ENCODE measurements at places on chromosomes 7 and 10.

DNA sequence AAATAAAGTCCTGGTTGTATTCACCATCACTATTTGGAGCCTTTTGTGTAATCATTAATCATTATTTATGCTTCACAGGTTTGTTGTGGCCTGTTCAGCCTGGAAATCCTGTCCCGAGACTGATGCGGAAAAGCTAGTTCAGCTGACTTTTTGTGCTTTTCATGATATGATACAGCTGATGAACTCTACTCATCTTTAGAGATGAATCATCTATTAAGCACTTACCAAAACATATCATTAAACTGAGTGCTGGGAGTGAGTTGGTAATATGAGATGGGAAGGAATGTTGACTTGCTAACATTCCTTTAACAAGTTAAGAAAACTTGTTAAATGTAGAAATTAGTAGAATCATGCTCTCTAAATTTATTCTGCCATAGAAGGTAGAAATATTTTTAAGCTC, 53.0 kb downstream of the CROT start:
- no peak for DNase-seq

- no peak for DNase-seq
These were observed 1174.3 kb downstream of the XPNPEP1 start for GRCh38 chr10:108749042-108749441.

DNA sequence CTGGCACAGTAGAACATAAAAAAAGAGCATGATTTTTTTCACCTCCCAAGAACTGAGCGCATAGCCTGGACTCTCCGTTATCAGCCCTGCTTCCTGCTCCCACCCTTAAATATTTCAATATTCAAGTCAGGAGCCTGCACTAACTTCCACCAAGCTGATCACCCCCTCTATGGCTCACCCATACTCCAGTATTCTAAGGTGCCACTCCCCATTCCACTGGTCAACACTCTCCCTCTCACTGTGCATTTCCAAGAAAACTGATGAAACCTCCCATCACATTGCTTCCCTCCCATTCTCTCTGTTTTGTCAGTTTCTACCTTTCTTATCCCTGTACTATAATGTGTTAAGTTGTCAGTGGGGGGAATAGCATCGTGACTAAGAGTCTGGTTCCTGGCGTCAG, 95.0 kb upstream of the C7orf33 start:
- DNase-seq, result no peak

DNA sequence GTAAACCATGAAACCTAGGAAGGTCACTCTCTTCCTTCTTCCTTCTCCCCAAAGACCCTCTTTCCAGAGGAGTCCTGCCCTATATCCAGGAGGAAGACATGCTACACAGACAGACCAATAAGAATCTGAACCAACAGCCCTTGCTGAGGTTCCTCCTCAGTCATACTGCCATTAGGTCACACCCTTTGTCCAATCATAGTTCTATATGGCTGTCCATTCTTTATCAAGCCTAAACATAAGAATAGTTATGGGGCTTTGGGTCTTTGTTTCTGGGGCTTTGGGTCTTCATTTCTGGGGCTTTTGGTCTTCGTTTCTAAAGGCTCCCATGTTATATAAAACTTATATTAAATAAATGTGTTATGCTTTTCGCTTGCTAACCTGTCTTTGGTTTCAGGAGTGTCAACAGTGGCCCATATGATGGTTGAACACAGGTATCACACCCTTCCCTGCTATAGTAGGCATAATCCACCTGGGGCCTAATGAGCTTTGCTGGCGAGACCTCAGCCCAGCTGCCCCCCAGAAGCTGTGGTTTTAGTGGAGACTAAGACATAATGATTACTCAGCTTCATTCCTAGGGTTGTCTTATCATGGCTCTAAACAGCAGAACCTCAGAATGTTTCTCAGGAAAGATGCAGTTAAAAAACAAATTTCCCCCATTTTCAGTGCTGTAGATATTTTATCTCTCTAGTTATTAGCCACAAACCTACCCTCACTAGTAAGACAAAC, 91.6 kb downstream of the ELMO1 start:
- no peak for DNase-seq

GRCh38 chr7:98194672-98195457, 16.4 kb upstream of the BHLHA15 start:
- no peak for DNase-seq

- DNase-seq, result no peak
These were observed 211.9 kb downstream of the ELFN1 start for GRCh38 chr7:1881946-1882345.

- no peak for DNase-seq
These were observed 18.9 kb downstream of the RCC1L start for GRCh38 chr7:75054744-75055143.

- DNase-seq, result no peak
These were observed 495.2 kb upstream of the LRRN3 start for GRCh38 chr7:110595694-110596093.

DNA sequence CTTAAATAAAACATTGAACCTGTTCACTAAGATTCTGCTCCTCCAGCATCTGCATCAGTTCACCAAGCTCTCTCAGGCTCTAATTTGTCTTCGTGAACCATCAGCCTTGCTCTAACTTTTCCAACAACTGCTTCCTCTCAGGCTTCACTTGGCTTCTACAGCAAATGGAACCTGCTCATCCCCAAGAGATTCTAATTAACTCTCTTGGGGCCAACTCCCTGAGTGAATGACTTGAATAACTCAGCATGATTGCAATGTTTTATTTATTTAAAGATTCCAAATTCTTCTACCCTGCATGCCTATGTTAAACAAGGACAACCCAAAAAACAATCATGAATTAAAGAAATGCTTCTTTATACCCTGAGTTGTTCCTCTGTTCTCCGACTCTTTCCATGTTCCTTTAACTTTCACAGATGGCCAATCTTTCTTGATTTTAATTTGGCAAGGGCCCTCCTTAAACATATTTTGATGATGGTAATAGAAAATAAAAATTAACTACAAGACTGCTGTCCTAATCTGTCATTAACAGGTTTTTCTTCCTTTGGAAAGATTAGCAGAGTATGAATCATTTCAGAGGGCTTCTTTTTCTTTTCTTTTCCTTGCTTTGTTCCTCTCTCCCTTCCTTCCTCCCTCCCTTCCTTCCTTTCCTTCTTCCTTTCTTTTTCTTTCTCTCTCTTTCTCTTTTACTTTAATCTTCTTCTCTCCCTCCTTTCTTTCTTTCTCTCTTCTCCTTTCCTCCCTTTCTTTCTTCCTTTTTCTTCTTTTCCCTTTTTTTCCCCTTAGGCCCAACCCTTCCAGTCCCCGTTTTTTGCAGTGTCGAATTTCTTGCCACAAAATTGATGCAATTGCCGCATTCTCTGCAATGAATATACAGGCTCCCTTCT, 195.0 kb upstream of the RHOBTB1 start:
- no peak for DNase-seq

DNA sequence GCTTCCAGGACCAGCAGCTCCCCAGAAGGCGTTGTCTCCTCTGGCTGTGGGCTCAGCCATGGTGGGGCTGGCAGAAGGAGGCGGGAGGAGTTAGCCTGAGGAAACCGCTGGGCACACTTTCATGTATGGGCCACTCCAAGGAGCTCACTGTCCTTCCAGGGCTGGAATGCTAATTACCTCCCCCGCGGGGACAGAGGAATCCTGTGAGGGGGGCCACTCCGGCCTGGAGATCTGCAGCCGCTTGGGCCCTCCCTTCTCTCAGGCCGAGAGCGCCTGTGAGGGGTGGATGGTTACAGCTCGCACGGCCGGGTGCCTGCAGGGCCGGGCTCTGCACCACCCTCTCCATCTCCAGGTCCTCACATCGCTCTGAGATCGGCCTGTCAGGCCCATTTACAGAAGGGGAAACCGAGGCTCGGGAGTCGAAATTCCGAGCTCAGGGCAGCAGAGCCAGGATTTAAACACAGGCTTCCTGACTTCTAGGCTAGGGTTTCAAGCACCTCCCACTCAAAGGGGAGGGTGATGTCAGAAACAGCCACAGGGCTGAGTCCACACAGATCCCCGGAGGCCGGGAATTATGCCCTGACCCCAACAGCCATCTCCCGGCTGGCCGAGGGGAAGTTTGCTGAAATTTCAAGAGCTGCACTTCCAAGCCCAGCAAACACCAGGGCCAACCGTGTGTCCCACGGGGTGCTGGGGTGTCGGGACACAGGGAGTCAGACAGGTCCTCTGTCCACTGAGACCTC, 59.1 kb downstream of the PDGFA start:
- DNase-seq, result no peak

DNA sequence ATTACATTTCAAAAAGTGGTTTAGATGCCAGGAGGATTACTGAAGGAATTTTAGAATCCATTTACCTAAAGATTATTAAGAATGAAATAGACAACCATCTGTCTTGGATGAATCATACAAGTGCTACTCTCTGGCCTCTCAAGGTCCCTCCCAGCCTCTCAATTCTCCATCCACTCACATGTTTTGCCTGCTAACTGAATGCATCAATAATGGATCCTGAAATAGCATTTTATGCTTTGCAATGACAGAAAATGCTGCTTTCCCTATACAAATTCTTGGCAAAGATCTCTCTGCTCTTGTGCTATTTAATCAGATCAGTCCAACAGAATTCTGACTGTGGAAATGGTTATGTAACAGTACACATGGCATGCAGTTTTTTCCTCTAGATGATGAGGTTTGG, 68.1 kb downstream of the HBP1 start:
- DNase-seq, result no peak

- no peak for DNase-seq
These were observed 33.5 kb downstream of the FAM204A start for GRCh38 chr10:118308664-118309063.

DNA sequence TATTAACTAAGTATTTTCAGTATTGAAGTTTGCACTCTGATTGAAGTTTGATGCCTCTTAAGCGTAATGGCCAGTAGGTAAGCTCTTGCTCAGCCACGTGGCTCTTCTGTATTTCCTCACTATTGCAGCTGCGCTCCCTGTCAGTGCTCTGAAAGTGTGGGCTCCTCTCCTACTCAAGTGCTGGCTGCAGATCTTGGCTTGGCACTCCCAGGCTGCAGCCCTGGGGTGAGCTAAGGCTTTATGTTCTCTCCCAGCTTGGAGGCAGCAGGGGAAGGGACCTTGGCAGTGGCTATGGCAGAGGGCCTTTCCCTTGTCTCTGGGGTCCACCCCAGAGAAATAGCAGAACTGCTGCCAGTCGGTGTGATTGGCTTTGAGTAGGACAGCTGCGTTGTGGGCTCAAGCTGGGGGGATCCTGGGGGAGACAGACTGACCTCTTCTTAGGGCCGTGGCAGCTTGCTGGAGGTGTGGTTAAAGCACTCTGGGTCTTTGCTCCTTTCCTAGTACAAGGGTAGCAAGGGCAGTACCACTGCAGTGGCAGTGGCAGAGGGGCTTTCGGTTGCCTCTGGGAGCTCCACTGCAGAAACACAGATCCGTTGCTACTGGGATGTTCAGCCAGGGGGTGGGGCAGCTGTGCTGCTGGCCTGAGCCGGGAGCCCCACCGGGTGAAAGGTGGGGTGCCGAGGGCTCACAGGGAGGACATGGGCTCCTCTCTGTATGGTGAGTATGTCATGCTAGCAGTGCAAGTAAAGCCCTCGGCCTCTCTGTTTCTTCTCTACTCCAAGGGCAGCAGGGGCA, 100.5 kb downstream of the GLCCI1 start:
- no peak for DNase-seq

GRCh38 chr10:67297637-67298181, 371.9 kb downstream of the LRRTM3 start:
- DNase-seq, result no peak

GRCh38 chr7:32525839-32526238, 30.6 kb downstream of the AVL9 start:
- no peak for DNase-seq

GRCh38 chr10:70932392-70933196, 44.2 kb upstream of the PCBD1 start:
- DNase-seq, result no peak

DNA sequence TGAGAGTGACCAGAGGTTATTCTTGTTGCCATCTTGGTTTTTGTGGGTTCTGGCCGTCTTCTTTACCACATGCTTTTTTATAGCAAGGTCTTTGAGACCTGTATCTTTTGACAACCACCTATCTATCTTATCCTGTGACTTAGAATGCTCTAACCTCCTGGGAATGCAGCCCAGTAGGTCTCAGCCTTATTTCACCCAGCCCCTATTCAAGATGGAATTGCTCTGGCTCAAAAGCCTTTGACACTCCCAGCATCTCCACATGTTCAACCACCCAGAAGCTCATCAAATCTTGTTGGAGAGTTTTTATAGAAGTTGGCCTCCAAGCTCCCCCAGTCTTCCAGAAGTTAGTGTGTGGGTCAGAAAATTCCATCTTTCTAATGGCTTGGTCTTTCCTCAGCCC, 464.3 kb upstream of the NRP1 start:
- DNase-seq, result no peak

DNA sequence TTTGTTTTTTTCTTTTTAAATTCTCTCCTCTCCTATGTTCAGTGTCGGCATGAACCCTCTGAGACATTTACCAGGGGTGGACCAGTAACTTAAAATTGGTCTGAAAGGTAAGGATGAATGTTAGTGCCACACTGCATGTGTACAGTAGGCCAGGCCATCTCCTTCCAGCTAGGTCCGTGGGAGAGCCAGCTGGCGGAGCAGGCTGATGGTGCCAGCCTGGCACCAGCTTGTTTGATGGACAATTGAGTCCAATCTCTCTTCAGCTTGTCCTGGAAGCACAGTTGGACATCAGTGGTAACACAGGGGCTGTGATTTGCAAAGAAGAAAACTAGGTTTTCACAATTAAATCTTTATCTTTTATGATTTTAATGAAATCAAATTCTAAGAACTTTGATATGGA, 136.5 kb downstream of the CNNM2 start:
- no peak for DNase-seq

GRCh38 chr7:76294344-76295024, 8.0 kb upstream of the HSPB1 start:
- no peak for DNase-seq

GRCh38 chr7:134056816-134057215, 70.3 kb upstream of the LRGUK start:
- no peak for DNase-seq

- no peak for DNase-seq
These were observed 118.1 kb upstream of the EGR2 start for GRCh38 chr10:62934258-62934657.

DNA sequence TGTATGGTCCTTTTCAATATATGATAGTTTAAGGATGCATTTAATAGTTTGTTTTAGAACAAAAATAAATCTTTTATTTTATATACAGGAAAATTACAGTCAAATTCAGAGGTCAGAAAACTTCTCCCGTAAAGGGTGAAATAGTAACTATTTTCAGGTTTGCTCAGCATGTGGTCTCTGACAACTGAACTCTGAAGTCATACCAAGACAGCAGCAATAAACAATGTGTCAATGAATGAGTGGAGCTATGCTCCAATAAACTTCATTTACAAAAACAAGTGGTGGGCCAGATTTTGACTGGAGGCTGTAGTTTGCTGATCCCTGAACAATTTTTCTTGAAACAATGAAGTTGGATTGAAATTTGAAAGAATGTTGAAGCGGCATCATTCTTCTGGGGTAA, 123.6 kb downstream of the ZNF248 start:
- DNase-seq, result no peak

GRCh38 chr10:51832652-51833383, 133.4 kb upstream of the CSTF2T start:
- DNase-seq, result no peak

GRCh38 chr7:148084138-148084537, 506.4 kb upstream of the C7orf33 start:
- no peak for DNase-seq
